ENCODE measurements at places on chromosomes 6 and 20.

DNA sequence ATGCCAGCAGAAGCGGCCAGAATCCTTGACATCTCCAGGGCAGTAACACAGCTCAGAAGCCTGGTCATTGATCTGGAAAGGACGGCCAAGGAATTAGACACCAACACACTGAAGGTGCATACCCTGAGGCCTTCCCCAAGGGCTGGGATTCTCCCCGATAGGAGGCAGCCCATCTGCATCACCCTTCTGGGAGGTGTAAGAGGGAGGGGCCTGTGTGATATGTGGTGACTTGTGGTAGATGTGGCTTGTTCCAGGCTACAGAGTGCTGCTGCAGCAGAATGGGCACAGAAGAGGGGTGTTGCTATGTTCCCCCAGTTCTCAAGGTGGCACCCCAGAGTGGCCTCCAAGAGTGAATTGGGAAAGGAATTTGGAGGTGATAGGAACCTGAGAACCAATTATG is 11.2 kb downstream of the TRIM40 start:
- DNase-seq = no peak

DNA sequence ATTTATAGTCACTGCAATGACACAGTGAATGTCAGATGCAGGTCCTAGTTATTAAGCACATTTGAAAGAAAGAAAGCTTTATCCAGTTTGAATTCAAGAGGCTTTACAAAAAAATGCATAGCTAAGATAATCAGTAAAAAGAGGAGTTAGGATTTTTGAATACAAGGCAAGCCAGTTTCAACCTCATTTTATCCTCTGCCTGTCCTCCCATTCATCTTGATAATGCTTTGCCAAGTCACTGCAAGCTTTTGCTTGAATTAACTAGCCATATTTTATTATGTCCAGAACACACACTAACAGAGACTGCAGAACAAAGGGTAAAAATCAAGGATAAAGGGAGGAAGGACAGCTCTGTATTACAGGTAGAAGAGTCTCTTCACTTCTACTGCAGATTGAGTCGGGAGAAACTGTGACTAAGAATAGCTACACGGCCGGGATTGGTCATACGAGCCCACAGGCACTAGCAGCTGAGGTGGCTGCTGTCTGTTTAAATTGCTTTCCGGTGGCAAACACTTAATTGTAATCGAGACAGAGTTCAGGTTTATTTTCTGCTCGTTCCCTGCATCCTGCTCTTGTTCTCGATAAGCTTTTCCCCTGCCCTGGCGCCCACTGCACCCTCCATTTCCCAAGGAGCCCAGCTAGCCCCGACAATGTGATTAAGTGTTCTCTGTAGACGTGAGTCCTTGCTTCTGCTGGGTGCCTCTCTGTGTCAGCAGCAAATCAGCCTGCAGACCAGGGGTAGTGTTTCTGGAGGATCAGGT is 30.5 kb upstream of the AKAP12 start:
- no peak for DNase-seq

DNA sequence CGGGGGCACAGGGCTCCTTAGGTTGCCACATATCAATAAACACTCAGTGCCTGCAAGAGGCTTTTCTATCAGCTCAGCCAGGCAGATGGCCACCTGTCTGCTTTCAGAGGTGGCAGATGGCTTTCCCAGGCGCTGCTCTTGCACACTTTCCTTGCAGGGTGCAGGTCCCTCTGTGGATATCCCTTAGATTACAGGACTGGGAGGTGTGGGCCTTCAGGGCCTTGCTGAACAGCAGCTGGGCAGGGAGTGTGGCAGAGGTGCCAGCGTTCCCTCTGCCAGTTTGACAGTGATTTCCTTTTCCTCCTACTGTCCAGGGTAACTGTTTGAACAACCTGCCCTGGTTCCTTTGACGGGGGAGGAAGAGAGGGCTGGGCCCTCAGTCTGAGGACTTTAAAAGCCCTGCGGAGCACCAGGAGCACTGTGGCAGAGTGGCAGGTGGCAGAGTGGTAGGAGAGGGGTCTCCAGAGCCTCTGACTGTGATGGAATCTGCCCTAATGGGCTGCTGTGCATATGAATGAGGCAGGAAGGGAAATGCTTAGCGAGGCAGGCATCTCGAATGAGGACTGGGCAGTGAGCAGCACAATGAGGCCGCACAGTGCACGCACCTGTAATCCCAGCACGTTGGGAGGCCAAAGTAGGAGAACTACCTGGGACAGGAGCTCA is 34.2 kb downstream of the ABHD12 start:
- DNase-seq = no peak

DNA sequence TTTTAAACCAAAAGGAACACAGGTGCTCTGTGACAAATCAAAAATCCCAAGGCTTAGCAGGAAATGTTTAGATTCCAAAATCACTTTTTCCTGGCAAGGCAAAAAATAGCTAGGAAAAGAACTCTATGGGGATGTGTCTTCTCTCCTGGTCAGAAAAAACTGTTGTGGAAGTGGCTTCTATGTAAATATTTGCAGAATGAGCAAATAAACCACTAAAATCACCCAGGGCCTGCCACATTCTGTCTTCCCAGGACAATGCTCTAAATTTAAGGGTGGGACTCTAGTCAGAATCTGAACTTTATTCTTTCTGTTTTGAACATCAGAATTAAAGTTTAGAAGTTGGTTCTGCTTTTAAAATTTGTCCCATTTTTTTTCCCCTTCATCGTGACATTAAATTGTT is 29.3 kb downstream of the GCM1 start:
- no peak for DNase-seq

DNA sequence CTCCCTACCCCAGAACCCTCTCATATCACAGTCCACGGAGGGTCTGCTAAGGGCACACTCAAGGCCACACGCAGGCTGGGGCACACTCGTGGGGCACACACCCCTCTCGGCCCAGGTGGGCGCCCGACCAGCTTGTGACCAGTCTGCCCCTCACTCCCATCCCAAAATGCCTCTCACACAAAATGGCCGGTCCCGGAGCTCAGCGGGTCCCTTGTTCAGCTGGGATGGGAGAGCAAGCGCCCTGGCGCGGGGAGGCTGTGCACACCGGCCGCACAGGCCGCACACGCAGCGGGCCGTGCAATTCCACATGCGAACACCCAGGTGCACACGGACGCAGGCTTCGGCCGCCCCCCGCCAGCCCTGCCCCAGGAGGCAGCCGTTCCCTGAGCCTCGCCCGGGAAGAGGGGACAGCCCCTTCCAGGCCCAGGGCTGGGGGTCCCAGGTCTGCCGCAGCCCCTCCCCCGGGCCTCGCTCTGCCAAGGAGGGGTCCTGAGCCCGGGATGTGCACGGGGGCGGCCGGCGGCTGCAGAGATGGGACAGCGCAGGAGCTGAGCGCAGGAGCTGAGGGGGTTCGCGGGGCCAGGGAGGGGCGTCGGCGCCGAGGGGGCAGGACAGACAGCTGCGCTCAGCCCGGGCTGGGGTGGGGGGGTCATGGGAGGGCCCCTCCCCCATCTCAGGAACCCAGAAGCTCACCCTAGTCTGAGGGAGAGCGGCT is 1.3 kb downstream of the KCNQ2 start:
- DNase-seq = no peak

GRCh38 chr20:32894711-32895355 is 36.1 kb downstream of the EFCAB8 start:
- no peak for DNase-seq

- DNase-seq = no peak
Observed at GRCh38 chr6:6751266-6751596, 162.7 kb downstream of the LY86 start.

DNA sequence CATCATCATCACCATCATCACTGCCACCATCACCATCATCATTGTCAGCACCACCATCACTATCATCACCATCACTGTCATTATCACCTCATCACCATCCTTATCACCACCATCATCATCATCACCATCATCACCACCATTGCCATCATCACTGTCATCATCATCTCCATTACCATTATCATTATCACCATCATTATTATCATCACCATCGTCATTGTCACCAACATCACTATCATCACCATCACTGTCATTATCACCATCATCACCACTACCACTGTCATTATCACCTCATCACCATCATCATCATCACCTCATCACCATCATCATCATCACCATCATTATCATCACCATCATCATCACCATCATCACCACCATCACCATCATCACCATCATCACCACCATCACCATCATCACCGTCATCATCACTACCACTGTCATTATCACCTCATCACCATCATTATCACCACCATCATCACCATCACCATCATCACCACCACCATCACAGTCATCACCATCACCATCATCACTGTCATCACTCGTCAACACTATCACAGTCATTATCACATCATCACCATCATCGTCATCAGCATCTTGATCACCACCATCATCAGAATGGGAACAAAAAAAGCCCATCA is 191.1 kb downstream of the TTLL2 start:
- no peak for DNase-seq

DNA sequence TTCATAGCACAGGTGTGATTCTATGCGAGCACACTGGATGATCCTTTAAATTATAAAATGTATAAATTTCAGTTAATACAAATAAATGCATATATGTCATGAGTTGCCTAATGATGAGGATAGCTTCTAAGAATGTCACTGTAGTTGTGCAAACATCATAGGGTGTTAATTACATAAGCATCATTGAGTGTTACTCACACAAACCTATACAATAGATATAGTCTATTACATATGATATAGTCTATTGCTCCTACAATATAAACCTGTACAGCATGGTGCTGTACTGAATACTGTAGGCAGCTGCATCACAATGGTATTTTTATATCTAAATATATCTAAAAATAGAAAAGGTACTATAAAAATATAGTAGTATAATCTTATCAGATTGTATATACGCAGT is 159.0 kb downstream of the PTPRK start:
- DNase-seq = no peak

DNA sequence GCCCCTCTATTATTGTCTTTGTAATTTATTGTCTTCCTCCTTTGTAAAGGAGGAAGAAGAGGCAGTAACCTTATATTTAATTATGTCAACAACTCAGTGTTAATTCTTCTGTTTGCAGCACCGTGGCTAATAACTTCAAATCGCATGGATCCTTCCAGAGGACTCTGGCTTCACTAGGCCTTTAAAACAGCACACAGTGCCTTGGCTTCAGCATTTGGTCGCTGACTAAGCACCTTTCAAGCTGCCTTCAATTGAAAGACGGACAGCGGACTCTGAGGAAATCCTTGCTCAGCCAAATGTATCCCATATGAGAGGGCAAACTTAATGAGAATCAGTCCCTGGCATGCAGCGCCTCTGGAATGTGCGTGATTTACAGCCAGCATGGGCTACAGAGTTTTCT is 64.2 kb downstream of the SGK1 start:
- no peak for DNase-seq

DNA sequence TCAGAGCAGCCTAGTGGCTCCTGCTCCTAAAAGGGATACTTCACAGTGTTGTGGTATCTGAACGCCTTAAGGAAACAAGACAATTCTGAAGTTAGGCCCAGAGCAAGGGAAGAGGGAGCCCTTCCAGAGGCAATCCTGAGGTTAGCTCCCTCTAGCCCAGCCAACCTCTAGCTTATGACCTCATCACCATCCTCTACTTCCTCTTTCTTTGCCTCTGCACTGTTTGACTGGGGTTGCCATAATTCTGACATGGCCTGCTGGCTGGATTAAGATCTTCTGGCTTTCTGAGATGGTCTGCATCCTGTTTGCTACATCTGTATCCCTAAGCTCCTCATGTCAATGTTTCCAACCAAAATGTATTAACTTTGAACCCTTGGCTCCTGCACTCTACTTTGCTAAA is 23.3 kb upstream of the BMP2 start:
- no peak for DNase-seq

DNA sequence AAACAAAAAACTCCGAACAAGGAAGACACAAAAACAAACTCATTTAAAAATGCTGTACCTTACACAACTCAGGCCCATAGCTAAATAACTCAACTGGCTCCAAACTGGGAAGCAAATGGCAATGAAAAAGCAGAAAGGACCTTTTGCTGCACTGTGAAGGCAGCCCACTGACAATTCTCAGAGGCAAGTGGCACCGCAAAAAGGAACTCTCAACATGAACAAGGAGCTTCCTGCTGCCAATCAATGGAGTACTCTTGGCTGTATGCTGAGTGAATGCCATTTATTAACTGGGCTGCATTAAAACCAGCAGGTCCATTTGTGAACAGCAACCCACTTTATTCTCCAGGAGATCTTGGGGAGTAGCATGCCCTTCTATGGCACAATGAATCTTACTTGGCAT is 209.9 kb downstream of the PTPRK start:
- DNase-seq = no peak

DNA sequence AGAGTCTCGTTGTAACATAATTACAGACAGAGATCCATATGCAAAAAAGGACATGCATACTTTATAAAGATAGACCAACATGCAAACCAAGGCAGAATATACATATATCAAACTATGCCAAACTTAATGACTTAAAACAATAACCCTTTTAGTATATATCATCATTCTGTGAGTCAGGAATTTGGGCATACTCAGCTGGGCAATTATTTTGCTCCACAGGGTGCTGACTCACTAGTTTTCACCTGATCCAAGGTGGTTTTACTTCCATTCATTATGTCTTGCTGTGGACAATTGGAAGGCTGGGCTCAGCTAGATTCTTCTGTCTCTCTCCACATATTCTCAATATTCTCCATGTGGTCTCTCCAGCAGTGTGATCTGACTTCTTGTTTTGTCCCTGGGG is 41.2 kb upstream of the RNF146 start:
- DNase-seq = no peak

- DNase-seq = no peak
Observed at GRCh38 chr6:20791944-20792343, 257.7 kb downstream of the CDKAL1 start.

GRCh38 chr6:31712296-31712695 is 2.9 kb upstream of the LY6G6D start:
- DNase-seq = no peak

DNA sequence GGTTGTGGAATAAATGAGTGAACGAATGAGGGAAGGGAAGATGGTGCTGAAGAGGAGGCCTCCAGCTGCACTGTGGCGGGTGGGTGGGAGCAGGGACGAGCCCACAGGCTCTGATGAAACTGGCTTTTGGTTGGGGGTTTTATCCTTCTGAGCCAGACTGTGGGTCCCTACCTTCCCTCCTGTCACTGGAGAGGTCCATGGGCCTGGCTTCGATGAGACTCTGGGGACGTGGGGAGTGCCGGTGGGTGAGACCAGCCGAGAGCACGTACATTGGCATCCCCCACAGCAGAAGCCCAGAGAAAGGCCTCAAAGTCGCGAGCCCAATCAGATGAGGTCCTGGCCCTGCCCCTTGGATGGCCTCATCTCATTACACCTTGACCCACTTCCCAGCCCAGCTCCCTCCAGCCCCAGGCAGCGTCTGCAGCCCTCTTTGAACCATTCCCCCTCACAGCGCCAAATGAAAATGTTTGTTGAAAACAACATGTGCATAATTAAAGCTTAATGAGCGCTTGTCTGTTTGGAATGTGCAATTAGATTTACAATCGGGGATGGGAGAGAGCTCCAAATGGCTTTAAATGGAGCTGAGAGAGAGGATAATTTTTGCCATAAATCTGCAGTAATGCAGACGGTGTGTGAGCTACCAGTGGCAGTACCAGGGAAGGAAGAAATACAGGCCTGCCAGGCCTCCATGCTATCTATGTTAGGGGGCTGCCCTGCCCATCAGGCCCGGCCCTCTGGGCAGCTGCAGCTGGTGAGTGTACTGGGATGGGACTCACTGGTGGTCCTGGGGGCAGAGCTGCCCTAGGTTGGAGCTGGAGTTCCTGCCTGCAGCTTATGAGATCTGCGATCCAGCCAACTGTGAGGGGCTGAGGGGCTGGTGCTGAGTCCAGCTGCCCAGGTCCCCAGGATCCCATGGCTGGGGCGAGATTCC is 47.2 kb downstream of the TOX2 start:
- DNase-seq = no peak

- no peak for DNase-seq
Observed at GRCh38 chr20:37375227-37375626, 29.3 kb downstream of the SRC start.

GRCh38 chr6:39059496-39060310 is 11.1 kb downstream of the GLP1R start:
- DNase-seq = no peak

All from NCI-H226 (cell line).